Stimulated activated memory B cell treated with anti-CD40 and anti-IgM and Interleukin-4, amounts not matched to agents 10 μg/mL and 1 μg/mL and 100 μg/mL, for 72 hours (primary cell): ENCODE measurements at places on chromosomes 1 and 21.

DNA sequence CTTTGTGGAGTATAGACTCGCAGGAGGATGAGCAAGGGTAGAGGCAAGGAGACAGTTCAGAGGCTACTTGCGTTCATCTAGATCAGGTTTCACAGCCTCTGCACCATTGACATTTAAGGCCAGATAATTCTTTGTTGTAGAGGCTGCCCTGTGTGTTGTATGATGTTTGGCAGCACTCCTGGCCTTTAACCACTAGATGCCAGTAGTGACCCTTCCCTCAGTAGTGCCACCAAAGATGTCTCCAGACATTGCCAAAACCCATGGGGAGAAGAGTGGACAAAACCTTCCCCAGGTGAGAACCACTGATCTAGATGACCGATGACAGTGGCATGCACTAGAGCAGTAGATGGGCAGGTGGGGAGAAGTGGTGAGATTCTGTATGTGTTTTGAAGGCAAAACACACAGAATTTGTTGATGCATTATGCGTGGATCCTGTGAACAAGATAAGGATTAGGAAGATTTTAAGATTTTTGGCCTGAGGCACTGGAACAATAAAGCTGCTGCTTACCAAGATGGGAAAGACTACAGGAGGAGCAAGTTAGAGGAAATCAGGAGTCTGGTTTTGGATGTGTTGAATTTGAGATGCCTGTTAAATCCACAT, 9.9 kb upstream of the COG2 start:
- peak; percentile 64 for ATAC-seq

- no peak for ATAC-seq
Observed at GRCh38 chr1:234690872-234691271, 80.9 kb upstream of the IRF2BP2 start.

GRCh38 chr1:87179076-87179810, 149.4 kb upstream of the LMO4 start:
- ATAC-seq = no peak

- no peak for ATAC-seq
Observed at GRCh38 chr1:205920159-205920558, 23.1 kb downstream of the SLC26A9 start.

DNA sequence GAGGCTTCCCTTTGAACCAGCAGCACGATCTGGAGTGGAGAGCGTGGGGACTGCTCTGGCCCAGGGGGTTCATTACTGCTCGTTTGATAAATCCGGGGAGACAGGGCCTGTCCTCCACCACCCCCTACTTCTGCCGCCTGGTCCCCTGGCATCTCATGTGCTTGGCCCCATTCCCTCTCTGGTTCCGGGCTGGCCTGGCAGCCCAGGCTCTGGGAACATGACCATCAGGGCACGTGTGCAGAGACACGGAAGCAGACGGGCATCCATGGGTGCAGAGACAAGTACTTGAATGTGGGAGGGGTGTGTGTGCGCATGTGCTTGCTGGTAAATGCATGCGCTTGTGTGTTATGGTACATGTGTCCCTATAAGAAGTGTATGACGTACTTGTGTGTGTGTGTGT, 75.5 kb downstream of the KIRREL1 start:
- ATAC-seq = no peak

- ATAC-seq = peak; percentile 4
Observed at GRCh38 chr1:20383631-20384030, 93.0 kb downstream of the VWA5B1 start.

- no peak for ATAC-seq
Observed at GRCh38 chr1:55725378-55725777, 510.2 kb upstream of the USP24 start.

- no peak for ATAC-seq
Observed at GRCh38 chr1:6358144-6358624, 35.4 kb downstream of the ACOT7 start.

GRCh38 chr1:3752400-3752945, at the start of gene CCDC27:
Gene CCDC27, plus strand, starts transcription at chr1:3752450. Its CDS starts 32 bp downstream, at chr1:3752482.
- ATAC-seq = no peak

GRCh38 chr1:23244256-23244761, 27.0 kb upstream of the HTR1D start:
- ATAC-seq = no peak

DNA sequence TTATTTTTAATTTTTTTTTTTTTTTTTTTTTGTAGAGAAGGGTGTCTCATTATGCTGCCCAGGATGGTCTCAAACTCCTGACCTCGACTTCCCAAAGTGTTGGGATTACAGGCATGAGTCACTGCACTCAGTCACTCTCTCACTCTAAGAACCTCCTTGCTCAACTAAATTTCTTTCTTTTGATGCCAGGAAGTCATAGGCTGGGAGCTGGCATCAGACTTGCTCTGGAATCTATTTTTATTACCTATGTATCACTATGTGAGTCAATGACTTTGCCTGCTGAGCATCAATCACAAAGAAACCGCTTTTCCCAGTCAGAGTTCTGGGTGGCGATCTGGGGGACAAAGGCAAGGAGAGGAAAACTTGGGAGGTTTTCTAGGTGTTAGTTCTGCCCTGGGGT, 35.5 kb upstream of the PARP1 start:
- ATAC-seq = no peak

GRCh38 chr1:92030656-92031107, 897 bp downstream of the EPHX4 start:
- no peak for ATAC-seq

DNA sequence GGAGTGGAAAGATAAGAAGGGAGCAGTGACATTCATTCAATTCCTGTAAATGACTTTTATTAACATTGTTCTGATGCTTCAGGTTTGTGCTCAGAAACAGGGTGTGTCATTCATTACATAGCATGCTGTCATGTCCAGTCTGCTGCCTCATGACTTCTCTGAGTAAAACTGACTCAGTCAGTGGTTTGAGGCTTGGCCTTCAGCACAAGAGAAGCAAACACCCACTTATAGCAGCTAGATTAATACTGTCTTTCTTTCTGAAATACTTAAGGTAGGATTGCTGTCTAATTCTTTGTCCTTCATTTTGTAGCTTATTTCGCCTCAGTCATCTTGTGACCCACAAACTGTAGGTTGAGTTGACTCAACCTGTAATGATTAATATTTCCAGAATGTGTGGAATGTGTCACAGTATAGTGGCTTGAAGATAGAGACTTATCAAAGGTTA, 32.9 kb downstream of the RASAL2 start:
- no peak for ATAC-seq

DNA sequence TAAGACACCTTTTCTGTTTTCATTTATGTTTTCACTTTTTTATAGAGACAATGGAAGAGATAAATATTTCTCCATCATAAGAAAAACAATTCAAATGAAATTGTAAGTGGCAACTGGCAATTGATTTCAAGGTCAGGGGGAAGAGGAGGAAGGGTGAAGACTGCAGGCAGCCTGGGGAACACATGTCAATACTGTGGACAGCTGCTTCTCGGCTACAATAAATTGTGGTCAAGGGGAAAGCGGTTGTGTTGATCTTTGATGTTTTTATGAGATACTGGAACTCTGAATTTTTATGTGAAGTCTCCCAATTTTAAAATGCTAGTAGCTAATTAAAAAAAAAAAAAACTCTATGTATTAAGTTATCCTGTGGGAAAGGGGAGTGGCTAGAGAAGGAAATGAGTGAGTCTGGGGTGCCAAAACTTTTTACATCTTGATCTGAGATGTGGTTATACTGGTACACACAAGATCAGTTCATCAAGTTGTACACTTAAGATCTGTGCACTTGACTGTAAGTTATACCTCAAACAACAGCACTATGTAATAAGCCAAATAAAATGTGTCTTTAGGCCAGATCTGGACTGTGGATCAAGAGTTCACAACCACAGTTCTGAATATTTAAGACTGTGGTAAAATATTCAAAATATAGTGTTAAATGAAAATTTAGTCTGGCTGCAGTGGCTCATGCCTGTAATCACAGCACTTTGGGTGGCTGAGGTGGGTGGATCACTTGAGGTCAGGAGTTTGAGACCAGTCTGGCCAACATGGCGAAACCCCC, 18.0 kb downstream of the SSX2IP start:
- ATAC-seq = no peak

GRCh38 chr1:181101581-181102226, 13.2 kb downstream of the IER5 start:
- no peak for ATAC-seq

DNA sequence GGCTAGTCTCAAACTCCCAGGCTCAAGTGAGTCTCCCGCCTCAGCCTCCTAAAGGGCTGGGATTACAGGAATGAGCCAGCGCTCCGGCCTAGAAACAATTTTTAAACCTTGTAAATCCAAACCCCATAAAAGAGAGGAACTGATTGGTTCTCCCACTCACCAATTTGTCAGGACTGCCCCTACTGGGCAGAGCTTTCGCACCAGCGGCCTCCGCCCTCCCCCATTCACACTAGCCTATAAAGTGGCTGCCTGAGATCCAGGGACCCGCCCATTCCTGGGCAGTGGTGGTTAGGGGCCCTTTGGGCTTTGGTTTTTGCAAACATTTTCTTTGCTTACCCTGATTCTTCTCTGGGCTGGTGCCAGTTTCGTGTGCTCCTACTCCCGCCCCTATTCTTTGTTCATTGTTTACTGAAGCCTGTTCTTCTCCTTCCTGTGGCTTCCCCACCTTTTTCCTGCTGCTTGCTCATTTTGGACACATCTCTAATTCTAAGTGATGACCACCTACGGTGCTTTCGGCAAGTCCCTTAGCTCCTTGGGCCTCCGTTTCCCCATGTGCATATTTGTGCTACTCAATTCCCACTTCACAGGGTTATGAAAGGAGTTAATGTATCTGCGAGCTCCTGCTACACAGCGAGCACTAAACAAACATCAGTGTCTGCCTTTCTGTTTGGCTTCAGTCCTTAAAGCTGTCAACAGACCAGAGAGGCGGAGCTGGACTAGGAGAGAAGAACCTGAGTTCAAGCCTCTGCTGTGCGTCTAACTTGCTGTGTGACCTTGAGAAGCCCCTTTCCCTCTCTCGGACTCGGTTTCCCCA, 39.8 kb upstream of the CLIC4 start:
- ATAC-seq = peak; percentile 82

DNA sequence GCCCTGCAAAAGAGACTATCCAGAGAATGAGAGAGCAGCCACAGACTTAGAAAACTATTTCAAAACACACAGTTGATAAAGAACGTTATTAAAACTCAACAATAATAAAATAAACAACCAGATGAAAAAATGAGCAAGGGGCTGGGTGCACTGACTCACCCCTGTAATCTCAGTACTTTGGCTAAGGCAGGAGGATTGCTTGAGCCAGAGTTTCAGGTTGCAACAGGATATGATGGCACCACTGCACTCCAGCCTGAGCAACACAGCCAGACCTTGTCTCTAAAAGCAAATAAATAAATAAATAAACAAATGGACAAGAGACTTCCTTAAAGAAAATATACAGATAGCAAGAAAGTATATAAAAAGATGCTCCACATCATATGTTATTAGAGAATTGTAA, 144.6 kb downstream of the LRRIQ3 start:
- no peak for ATAC-seq

- no peak for ATAC-seq
Observed at GRCh38 chr1:207872621-207873020, 38.3 kb downstream of the CD34 start.

GRCh38 chr1:41318135-41318534, 43.1 kb upstream of the FOXO6 start:
- ATAC-seq = no peak

DNA sequence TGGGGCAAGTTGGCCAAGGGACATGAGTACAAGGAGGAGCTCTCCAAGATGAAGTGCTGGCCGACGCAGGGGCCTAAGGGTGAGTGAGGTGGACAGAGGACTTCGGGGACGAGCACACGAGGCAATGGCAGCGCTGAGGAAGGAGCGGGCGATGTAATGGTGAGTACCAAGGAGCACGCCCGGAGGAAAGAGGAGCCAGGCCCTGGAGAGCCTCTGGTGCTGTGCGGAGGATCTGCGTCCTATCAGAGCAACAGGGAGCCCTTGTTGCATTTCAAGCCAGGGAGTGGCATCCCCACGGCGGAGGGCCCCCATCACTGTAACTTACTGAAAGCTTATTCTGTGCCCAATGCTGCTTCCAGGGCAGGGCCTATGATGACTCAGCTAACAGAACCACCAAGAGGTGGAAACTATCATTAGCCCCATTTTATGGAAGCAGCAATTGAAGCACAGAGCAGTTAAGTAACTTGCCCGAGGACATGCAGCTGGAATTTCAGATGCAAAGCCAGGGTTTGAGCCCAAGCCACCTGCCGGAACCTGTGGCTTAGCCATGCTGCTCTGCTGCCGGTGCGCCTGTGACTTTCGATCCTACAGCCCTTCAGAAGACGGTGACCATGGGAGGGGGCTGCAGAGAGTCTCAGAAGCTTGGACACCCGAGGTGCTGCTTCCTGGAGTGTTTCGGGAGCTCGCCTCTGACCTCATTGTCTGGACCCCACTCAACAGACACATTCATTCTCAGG, 17.6 kb upstream of the AJAP1 start:
- ATAC-seq = no peak

- no peak for ATAC-seq
Observed at GRCh38 chr1:228265167-228265566, 57.3 kb downstream of the OBSCN start.

DNA sequence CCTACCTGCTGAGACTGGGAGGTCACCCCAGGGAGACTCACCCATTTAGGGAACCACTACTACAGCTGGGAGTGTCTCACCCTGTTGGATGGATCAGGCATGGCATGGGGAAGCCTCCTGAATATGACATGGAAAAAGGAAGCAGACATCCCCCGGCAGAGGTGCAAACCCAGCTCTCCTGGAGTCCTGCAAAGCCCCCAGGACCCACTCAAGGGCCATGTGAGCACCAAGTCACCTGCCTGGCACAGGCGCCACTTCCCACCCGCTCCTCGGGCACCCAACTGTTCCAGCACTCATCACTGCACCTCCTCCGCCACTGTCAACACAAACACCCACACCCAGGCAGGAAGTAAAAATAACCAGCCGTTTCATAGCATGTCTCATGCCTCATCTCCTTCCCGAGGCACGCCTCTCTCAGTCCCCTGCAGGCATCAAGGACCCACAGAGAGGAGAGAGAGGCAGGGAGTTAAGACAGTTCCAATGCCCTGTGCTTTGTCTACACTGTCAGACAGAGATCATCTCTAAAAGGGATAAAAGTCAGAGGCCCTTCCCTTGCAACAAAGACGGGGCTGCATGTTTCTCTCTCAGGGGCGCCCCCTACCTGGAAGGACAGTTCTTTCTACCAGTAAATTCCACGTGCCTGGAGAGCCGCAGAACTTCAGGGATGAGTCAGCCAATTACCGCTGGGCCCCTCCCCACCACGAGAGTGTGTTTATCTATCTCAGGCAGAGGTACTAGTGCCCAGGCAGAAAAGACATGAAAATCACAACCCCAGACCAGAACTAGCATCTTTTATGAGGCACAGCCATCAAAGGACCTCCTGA, 150.1 kb upstream of the SOD1 start:
- peak; percentile 56 for ATAC-seq

- no peak for ATAC-seq
Observed at GRCh38 chr1:92488832-92489231, 2.1 kb upstream of the GFI1 start.
